ENCODE measurements at places on chromosomes 2 and 18. TPM values are rescaled to one million over a fixed set of nuclear protein-coding genes. Genes with fewer than 3 reads are reported as not detected.
A peak's percentile ranks its signal among the peaks of the same experiment; 100 is the strongest.

Gene KYNU
- 33.6 TPM for total RNA-seq

DNA sequence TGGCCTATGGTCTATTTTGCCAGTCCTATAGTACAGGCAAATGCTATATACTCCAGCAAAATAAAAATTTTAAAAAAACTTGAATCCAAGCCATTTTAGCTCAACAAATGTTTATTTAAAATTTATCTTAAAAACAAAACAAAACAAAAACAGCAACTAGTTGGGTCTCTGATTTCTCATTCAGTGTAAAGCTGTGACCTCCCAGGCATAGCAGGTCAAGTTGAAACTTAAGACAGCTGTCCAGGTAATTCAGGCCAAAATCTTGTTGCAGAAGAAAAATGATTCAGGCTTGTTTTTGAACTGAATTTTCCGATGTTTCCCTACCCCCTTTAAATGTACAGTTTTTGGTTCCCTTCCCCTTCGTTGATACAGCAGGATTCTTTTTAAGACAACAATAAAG is 58.5 kb downstream of the CABLES1 start:
- no peak for ATAC-seq

GRCh38 chr2:71610671-71611070 is 157.3 kb downstream of the DYSF start:
- ATAC-seq: no peak

Gene REG1B
- total RNA-seq: not detected

GRCh38 chr2:60109744-60110143 is 443.7 kb downstream of the BCL11A start:
- no peak for ATAC-seq

Gene ALK
- 0.04 TPM for total RNA-seq

- no peak for ATAC-seq
These were observed 157.6 kb downstream of the FAM210A start for GRCh38 chr18:13568443-13569392.

Gene TP53I3
- 102 TPM for total RNA-seq

DNA sequence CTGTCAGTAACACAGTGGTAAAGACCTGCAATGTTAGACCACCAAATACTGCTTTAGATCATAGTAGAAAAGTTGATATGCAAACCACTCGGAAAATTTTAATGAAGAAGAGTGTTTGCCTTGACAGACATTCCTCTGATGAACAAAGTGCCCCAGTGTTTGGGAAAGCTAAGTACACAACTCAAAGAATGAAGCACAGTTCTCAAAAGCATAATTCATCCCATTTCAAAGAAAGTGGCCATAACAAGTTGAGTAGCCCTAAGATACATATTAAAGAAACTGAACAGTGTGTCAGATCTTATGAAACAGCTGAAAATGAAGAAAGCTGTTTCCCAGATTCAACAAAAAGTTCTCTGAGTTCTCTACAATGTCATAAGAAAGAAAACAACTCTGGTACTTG is 27.5 kb downstream of the GEN1 start:
- no peak for ATAC-seq

Gene MGAT4A
- 5.6 TPM for total RNA-seq

Gene LAMA1
- total RNA-seq: 5.5 TPM

GRCh38 chr2:235421618-235422017 is 72.2 kb upstream of the AGAP1 start:
- ATAC-seq: no peak

GRCh38 chr2:170643346-170643745 is 71.8 kb upstream of the SP5 start:
- peak; percentile 64 for ATAC-seq

Gene MTERF4
- 23.7 TPM for total RNA-seq

Gene ASPRV1
- 0.16 TPM for total RNA-seq

- no peak for ATAC-seq
These were observed 20.2 kb upstream of the DLX1 start for GRCh38 chr2:172065111-172065510.

DNA sequence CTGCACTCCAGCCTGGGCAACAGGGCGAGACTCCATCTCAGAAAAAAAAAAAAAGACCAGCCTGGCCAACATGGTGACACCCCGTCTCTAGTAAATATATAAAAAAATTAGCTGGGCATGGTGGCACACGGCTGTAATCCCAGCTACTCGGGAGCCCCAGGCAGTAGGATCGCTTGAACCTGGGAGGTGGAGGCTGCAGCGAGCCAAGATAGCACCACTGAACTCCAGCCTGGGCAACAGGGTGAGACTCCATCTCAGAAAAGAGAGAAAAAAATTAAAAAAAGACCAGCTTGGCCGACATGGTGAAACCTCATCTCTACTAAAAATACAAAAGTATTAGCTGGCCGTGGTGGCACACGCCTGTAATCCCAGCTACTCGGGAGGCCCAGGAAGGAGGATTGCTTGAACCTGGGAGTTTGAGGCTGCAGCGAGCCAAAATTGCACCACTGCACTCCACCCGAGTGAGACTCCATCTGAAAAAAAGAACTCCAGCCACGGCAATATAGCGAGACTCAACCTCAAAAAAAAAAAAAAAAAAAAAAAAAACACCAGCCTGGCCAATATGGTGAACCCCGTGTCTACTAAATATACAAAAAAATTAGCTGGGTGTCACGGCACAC is 346.1 kb upstream of the PLGLB2 start:
- ATAC-seq: no peak

Gene IL36A
- total RNA-seq: 167 TPM

DNA sequence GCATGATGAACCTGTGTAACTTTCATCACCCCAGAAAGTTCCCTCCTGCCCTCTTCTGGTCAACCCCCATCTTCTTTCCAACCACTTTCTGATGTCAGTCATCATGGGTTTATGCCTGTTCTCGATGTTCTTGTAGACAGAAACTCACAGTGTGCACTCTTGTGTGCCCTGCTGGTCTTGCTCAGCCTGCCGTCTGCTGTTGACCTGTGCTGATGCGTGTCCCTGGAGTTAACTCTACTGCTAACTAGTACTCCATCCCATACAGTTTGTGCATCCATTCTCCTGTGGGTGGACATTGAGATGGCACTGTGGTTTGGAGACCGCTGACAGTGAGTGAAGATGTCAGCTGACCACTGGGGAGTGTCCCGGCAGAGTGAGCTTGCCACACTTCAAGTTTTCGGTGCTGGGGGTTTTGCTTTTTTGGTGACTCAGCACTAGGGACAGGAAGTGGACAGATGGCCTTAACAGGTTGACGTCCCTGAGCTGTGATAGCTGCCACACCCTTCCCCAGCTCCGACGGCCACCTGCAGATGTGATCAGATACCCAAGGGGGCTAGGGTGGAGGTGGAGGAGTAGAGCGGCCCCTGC is 14.8 kb downstream of the KLHL29 start:
- ATAC-seq: no peak

GRCh38 chr2:219521066-219521880 is 7.0 kb downstream of the ASIC4 start:
- ATAC-seq: no peak

Gene APOB
- 0.20 TPM for total RNA-seq

Gene SERPINB4
- total RNA-seq: 418 TPM

GRCh38 chr2:62208074-62208757 is 12.3 kb downstream of the B3GNT2 start:
- no peak for ATAC-seq

- ATAC-seq: no peak
These were observed 5.5 kb upstream of the RMDN2 start for GRCh38 chr2:37919631-37920032.

DNA sequence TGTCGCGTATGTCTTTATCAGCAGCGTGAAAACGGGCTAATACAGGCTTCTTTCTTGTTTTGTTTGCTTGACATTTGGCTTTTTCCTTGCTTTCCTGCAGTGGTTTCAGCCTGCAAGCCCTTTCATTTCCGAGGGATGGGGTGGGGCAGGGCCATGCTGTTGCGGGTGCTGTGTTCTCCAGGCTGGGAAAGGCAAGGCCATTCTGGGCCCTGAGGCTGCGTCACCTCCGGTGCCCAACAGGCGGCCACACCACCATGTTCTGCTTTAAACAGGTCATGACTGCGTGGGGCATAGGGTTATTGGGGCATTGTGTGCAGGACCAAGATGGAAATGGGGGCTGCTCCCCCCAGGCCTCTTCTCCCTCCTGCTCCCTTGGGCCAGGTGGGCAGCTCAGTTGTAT is 38.6 kb upstream of the PLB1 start:
- no peak for ATAC-seq

DNA sequence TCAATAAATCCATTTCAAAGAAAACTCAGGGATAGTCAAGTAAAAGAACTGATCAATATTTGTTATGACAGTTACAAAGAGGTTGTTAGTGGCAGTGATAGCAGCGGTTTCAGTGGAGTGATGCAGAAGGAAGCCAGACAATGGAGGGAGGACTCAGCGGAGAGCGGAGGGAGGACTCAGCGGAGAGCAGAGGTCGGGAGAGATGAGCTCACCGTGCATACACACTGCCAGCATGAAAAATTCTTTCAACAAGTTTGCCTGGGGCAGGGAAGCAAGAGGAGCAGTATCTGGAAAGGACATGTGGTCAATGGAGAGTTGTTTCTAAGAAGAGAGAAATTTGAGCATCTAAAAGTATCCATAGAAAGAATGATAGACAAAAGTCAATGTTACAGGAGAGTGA is 60.9 kb upstream of the BCL11A start:
- ATAC-seq: no peak

GRCh38 chr18:77084688-77085035 is 47.9 kb downstream of the MBP start:
- ATAC-seq: no peak

Gene ADAM17
- 27.5 TPM for total RNA-seq

GRCh38 chr2:182377467-182377866 is 49.4 kb downstream of the PDE1A start:
- ATAC-seq: no peak

- no peak for ATAC-seq
These were observed 161.7 kb upstream of the SIX3 start for GRCh38 chr2:44779793-44780192.

DNA sequence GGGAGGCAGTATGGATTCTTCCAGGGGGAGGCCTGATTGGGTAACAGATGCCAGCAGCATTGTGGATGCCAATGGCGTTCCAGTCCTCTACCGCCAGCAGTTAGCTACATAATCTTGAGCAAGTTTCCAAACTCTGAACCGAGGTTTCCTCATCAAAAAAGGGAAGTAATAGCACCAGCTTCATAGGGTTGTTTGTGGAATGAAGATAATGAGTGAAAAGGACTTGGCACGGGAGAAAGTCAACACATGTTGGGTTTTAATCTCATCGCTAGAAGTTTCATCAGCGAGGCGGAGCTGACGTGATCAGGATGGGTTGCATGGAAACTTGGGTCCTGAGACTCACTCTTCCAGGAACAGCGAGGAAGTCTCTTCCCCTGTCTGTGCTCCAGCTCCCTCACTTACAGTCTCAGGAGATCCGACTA is 266.7 kb downstream of the SH3BP4 start:
- ATAC-seq: no peak
